ENCODE measurements at places on chromosomes 6 and 20.

DNA sequence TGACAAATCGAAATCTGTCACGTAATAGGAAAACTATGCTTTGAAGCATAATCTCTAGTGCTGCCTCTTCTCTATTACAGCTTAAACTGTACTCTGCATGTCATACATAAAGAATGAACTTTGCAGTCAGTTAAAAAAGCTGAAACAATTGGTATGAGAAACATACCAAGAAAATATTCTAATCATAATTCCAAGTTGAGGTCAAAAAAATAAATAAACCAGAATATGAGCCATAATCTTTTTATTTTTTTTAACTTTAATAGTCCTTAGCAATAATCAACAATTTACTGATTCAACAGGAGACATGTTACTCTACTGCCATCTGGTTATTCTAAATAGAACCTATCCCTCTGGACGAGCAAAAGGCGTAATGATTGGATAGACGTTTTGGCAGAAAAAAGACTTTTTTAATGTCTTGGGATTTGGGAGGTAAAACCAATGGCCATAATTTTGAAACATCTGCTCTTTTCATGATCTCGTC, 224.4 kb upstream of the FLRT3 start:
- DNase-seq = peak; percentile 64

- DNase-seq = no peak
Measured at GRCh38 chr20:25090492-25091429, 8.8 kb upstream of the VSX1 start.

- no peak for DNase-seq
Measured at GRCh38 chr20:1964061-1964460, 29.8 kb downstream of the PDYN start.

- DNase-seq = no peak
Measured at GRCh38 chr20:50053362-50054230, 59.4 kb downstream of the UBE2V1 start.

- DNase-seq = no peak
Measured at GRCh38 chr6:101537753-101538316, 144.3 kb downstream of the GRIK2 start.

- no peak for DNase-seq
Measured at GRCh38 chr20:61387204-61387953, 135.3 kb downstream of the CDH4 start.

- peak; percentile 55 for DNase-seq
Measured at GRCh38 chr6:22251348-22251747, 45.5 kb downstream of the PRL start.

DNA sequence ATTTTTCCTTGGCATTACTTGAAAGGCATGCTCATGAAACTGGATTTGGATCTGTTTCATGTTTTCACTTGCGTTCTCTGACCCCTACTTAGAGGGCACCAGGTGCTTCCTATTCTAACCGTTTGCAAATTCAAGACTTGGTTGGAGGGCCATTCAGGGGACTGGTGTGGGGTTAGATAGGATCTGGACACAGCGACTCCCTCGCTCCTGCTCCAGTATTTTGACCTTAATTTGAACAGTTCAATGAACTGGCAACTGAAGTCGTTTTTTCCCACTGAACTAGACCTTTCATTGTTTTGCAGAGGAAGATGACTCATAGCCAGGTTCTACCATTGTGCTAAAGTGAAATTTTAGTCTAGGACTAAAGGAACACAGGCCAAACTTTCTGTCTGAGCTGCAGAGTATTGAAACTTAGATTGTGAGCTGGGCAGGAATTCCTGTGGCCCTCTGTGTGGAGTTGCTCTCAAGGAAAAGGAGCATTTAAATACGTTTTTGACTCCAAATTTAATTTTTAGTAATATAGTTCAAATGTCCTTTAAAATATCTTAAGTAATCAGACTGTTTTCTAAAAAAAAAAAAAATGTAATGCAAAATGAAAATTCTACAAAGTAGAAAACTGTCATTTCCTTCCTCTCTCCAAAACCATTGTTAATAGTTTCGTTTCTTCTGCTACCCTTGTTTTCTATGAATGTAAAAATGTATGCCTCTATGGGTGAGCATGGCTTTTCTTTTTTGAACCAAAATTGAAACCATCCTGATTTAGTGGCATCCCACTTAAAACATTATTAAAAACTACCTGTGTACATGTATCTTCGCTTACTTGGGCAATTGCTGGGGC, 64.8 kb downstream of the UTRN start:
- DNase-seq = no peak

DNA sequence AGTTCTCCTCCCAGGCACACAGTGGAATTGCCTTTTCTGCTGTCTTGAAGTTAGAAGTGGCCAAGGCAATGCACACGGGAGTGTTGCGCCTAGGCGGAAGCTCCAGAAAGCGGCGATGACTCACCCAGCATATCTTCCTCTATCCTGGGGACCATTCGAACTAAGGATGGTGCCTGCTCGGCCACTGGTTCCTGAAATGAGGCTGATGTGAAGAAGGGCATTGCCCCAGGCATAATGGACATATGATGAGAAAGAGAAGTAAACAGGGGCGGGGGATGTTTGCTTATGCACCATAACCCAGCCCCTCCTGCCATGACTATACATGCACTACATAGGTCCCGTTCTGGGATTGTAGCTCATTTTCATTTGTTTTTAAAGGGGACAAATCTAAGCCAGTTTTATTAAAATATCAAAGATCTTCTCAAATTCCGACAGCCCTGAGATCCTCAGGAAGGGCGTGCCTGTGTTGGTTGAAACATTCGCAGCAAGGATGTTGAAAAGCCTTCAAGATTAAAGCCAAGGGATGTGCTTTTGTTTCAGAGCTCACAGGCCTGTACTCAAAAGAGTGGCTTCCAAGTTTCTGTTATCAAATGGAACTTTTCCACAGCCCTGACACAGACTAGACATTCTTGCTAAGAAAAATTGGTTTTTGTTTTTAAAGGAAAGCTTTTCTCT, 218.5 kb downstream of the LY86 start:
- DNase-seq = no peak

DNA sequence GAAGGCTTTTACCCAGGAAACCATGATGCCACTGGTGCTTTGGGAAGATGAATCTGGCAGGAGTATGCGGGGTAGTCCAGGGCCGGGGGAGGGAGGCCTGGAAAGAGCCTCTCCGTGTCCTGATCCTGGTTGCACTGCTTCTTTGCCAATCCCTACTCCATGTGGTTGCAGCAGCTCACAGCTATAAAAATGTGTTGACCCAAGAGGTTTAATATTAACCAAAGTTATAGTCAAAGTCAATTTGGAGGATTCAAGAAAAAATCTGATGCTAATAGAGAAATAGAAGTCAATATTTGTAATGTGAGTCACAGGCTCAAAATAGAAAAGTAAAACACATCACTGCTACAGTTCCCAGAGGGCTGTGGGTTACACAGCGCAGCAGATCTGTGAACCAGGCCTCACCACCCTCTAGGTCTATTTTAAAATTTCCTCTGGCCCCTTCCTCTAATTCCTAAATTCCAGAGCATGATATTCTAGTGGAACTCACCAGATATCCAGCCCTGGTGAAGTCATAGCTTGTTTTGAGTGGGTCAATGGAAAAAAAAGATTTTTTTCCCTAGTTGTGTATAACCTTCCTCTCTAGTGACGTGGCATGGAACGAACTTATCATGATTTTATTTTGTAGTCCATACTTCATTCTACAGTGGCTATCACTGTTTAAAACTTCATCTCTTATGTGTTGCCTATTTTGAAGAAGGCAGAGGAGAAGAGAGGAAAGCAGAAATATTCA, 63.2 kb upstream of the BMP2 start:
- DNase-seq = no peak

All from HS-27A (cell line).